Activated CD4-positive, alpha-beta T cell treated with anti-CD3 and anti-CD28 coated beads, Interleukin-2, amount 50 U/mL, for 24 hours (primary cell): ENCODE measurements at places on chromosomes 1 and 21.

GRCh38 chr1:175192111-175192629, 406 bp downstream of the KIAA0040 start:
- DNase-seq = no peak

DNA sequence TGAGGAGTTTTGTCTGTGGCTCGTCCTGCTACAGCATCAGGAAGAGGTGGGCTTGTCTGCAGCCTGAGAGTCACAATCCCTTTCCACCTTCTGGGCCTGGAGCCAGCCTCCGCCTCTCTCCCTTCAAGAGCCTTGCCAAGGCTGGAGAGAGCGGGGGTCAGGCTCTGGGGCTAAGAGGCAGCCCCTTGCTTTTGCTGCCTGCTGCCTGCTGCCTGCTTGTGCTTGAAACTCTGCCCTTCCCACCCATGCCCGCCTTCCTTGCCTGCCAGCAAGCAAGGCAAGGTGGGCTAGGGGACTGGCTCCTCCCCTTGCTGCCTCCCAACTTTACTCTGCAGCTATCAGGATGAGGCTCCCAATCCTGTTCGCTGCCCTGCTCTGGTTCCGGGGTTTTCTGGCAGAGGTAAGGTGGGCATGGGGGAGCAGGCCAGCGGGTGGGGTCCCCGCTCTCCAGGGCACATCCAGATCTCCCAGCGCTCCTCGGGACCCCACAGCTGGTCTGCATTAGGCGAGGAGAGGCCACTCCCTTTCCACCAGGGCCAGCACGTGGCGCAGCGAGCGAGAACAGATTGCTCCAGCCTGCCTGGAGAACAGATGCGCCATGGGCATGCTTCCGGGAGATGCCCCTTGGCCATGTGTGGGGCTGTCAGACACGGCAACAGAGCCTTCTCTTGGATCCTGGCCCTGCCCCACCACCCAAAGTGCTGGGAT, 7.5 kb upstream of the PTPN7 start:
- no peak for DNase-seq

- DNase-seq = no peak
These were observed 163.6 kb downstream of the ST6GALNAC3 start for GRCh38 chr1:76238094-76238628.

DNA sequence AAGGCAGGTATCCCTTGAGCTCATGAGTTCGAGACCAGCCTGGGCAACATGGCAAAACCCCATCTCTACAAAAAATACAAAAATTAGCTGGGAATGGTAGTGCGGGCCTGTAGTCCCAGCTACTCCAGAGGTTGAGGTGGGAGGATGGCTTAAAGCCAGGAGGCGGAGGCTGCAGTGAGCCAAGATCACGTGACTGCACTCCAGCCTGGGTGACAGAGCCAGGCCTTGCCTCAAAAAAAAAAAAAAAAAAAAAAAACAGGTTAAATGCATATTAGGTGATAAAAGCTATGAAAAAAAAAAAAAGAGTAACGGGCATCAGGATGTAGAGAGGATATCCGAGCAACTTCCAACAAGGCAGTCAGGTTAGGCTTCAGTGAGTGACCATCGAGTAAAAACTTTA, 2.8 kb upstream of the SRRM1 start:
- no peak for DNase-seq

DNA sequence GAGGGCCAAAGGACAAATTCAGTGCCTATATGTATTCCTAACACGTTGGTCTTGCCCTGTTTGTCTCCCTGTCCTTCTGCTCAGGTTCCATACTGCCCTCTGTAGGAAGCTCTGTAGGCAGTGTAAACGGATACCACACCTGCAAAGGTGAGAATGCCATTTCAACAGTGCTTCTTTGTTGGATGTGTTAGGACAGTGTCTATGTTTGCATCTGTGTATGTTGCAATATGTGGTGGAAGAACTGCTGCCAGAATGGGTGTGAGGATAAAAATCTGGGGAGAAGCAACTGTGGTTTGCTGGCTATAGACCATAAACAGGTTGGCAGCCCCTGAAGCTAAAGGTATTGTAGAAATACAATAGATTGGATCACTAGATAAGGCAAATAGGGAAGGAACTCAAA, 113.1 kb upstream of the BMP8A start:
- no peak for DNase-seq

DNA sequence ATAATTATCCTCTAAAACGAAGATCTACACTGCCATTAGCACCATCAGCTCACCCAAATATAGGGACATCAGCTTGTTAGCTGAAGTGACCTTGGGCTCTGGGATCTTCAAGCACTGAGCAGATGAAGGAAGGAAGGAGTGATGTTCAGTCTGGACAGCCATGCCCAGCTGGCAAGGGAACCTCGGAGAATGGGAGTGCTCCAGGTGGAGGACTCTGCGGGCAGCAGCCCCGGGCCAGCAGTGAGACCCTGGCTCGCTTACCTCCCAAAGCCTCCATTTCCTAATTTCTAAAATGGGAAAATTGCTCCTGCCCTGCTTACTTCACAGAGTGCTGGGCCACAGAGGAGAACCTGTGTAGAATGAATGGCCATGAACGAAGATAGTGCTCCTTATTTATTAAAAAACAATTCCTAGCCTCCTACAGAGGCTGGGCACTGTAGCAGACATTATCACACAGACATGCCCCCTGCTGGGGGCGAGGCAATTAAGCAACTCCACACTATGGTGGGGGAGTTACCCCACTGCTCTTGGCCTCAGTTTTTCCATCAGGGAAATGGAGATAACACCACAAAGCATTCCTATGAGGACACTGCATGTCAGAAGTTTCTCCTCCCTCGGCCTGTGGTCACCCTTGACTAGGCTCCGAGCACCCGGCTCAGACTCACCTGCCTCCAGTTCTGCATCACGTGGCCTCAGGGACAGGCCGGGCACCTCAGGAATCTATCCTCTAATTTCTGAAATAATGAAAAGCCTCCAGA, 117.6 kb downstream of the KCNN3 start:
- no peak for DNase-seq

- DNase-seq = no peak
These were observed 7.9 kb downstream of the KLHDC8A start for GRCh38 chr1:205348554-205349487.

- DNase-seq = no peak
These were observed 59.0 kb downstream of the UBE2T start for GRCh38 chr1:202282596-202283283.

GRCh38 chr21:14740692-14741091, 194.6 kb upstream of the SAMSN1 start:
- no peak for DNase-seq

DNA sequence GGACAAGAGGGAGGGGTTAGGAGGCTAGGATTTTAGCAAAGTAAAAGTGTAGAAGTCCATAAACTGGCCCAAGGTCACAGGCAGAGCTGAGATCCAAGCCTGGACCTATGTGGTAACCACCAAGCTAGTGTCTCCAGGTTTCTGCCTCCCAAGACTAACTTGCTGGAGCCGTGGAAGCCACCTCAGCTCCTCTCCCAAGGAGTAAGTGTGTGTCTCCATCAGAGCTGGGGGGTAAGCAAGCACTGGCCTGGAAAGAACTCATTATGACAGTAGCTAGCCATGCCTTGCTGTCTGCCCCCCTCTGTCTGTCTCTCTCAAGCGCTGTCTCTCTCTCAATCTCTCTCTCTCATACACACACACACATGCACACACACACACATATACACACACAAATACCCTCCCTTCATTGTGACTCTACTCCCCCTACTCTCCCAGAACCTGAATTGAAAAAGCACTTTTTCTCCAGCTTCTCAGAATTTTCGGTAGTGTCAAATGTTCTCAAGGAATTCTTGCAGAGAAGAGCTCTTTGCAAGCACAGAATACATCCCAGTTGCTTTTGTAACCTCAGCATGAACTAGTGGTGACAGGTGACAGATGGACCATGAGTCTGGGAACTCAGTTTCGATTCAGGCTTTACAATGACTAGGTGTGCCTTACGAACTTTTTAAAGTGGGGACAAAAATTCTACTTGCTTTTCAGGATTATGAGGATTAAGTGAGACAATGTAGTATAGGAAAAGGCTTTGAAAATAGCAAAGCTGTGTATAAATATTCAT, 238.0 kb upstream of the FGGY start:
- DNase-seq = no peak

DNA sequence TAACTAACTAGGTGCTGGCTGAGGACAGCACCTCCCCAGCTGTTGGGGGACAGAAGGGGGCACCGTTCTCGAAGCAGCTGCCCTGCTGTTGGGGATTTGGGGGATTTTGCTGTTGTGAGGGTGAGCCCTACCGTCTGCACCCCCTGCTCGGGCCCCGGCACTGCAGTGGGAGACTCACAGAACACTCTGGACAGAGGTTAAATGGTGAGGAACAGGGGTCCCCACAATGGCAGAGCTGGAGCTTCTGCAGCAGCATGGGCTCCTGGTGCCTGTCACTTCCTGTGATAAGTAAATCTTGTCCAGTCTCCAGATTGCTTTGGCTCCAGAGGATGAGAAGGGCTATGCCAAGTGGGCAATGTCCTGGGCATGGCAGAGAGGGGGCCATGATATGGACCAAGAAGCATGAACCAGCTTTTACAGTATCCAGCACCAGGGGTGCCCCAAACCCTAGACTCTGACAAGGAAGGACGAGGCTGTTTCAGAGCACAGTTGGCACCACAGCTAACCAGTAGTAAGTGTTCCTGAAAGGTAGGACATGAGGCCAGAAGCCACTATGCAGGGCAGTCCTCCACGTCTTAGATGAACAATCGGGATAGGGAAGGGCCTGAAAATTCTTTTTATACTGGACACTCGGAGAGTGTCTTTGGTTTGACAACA, 365.1 kb upstream of the VAMP3 start:
- no peak for DNase-seq

DNA sequence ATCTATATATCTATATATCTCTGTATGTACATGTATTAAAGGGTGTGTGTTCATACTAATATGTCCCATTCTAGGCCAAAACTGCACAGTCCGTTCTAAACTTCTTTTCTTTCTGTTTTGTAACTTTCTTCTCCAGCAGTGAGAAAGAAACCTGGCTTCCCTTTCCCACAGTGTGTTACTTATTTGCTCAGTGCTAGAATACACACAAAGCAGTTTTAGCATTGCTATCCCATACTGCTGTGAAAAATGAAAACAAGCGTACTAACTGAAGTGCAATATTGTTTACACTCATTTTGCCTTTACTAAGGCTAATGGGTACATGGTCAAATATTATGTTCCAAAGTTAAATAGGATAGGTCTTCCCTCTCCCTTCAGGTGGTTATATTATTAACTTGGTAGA, 163.9 kb downstream of the LEPR start:
- no peak for DNase-seq

- no peak for DNase-seq
These were observed 116.0 kb downstream of the TTLL7 start for GRCh38 chr1:83882906-83883305.

DNA sequence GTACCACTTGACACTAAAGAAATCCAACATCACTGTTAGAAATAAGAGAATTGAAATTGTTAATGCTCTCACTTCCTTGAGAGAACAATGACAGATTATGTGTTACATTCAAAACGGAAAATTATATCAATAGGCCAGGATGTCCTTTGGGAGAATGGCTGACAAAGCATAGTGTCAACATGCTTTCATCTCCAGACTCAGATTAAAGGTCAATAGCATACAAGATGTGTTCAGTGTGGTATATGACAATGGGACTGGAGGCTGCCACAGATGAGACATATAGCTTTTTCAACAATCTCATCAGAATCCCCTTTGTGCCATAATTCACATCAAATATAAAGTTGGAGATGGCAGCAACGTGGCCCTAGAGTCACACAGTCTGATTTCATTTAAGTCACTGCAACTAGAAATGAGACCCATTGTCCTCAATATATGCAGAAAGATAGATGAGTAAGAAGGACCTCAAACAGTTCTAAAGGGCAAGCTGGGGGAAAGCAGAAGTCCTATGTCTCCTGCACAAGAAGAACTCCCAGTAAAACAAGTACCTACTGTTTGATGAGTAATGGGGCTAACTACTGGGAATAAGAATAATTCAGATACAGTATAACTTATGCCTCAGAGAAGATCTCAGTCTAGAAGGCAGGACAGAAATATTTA, 327.9 kb downstream of the TTLL7 start:
- no peak for DNase-seq

DNA sequence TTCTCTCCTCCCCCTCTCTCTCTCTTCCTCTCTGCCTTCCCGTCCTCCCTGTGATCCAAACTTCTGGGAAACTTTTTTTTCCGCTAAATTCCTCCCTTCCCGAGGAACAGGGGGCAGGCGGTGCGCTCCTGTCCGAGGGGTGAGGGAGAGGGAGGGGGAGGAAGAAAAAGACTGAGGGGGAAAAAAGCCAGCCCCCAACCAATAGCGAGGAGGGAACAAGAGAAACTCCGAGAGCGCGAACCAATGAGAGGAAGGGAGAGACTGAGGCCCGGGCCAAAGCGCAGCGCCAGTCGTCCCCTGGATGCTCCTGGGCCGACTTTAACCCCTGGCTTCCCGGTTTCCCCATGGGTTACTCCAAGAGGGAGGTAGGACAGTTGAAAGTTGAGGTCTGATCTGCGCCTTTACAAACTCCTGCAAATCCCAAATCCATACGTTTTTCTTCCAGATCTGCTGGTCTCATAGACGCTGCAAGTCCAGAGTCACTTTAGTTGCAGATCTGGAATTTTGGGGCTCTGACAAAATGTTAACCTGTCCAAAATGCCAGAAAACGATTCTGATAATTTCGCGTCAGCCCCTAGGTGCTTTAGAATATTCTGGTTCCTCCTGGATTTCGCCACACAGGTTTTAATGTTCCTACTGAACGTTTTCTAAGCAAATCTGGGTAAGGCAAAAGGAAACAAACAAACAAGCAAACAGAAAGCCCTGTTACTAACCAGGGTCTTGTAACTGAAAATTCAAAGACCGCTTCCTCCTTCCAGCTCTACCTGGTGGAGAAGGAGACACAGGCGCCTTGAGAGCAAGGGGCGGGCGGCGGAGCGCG, at the start of gene TBX15:
Gene TBX15 (minus strand): TSS at position 158 of the 820 bp plus-strand sequence. CDS start 548 bp downstream, outside the sequence.
- no peak for DNase-seq

- no peak for DNase-seq
These were observed 11.6 kb downstream of the KRTAP24-1 start for GRCh38 chr21:30271156-30271555.

DNA sequence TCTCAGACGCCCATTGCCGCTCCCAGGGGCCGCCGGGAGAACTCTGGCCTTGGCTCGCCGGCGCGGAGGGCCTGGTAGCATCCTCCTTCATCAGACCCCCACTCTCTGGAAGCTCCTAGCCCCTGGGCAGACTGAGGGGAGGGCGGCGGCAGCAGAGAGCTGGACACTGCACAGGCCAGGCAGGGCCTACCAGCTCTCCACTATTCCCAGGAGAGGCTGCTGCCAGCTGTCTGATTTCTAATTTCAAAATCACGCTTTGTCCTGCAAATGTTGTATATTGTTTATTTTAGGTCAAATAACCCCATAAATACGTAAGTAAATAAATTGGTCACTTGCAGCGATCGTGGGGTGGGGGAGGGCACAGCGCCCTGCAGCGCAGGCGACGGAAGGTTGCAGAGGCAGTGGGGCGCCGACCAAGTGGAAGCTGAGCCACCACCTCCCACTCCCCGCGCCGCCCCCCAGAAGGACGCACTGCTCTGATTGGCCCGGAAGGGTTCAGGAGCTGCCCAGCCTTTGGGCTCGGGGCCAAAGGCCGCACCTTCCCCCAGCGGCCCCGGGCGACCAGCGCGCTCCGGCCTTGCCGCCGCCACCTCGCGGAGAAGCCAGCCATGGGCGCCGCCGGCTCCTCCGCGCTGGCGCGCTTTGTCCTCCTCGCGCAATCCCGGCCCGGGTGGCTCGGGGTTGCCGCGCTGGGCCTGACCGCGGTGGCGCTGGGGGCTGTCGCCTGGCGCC, at the start of gene MTARC1:
Gene MTARC1 (plus strand): TSS at position 577 of the 732 bp plus-strand sequence. CDS start 32 bp downstream, at position 609.
- DNase-seq = no peak
